ENCODE measurements at places on chromosomes 2 and 18.
A peak's percentile ranks its signal among the peaks of the same experiment; 100 is the strongest.

GRCh38 chr18:26159353-26159752, 25.7 kb downstream of the PSMA8 start:
- DNase-seq = peak; percentile 7

GRCh38 chr18:1865869-1866268, 705.4 kb downstream of the METTL4 start:
- DNase-seq = no peak

- DNase-seq = no peak
Observed at GRCh38 chr18:48835119-48835518, 115.6 kb downstream of the SMAD7 start.

GRCh38 chr2:106197878-106198277, 3.8 kb upstream of the UXS1 start:
- no peak for DNase-seq

- DNase-seq = no peak
Observed at GRCh38 chr2:46230115-46230571, 67.1 kb upstream of the EPAS1 start.

DNA sequence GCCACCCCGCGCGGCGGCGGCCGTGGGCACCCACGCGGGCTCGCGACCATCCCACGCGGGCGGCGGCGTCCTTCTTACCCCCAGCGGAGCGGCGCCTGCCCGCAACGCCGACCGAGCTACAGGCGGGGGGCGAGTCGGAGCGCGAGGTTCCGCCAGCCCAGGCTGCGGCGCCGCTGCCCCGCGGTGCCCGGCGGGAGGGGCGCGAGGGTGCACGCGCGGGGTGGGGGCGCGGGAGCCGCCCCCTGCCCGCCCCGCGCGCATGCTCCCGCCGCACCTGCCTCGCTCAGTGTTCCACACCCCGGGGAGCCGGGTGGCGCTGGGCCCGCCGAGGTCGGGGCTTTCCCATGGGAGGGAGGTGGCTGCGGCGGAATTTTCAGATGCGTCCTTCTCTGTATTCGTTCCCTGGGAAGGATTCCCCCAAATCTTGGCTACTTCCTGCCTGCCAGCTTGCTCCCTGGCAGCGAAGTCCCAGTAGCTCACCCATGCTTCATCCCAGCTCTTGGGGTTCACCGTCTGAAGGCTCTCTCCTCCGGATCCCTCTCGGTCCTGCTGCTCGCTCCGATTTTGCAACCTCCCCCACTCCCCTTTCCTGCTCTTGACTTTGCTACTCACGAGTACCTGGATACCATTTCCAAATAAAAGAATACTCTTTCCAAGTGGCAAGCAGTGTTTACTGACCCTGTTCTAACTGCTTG, at the start of gene L3MBTL4:
Gene L3MBTL4 (minus strand): TSS at position 189 of the 695 bp plus-strand sequence. CDS start 103,286 bp downstream, outside the sequence.
- peak; percentile 13 for DNase-seq

DNA sequence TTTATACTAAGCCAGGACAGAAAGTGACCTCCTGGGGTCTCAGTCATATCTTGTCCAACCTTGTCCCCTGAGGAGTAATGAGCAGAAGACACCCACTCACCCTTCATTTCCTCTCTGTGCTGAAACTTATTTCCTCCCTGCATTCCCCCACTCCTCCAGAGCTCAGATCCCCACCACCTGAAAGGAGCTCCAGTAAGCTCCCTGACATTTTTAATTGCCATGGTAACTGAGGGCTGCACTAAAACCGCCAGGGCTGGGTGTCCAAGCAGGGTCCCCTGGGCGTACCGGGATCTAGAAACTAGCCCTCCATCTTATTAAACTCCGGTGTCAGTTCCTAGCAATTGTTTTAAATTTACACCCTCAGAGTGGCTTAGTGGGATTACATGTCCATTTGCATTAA, 393.3 kb upstream of the HNRNPA3 start:
- no peak for DNase-seq

DNA sequence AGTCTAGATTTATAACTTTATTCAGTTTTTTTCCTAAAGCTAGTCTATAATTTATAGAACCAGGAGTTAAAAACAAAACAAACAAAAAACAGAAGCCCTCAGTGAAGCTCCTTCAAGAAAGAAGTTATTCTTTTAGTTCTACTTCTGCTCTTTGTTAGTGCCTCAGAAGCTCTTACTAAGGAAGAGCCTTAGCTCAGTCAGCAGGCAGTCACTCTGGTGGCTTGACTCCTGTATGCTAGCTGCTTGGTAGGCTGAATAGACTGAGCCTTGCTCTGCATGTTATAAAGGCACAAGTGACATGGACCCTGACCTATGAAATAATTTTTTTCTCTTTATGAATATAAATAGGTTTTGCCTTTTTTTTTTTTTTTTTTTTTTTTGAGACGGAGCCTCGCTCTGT, 24.8 kb downstream of the NCOA1 start:
- no peak for DNase-seq

DNA sequence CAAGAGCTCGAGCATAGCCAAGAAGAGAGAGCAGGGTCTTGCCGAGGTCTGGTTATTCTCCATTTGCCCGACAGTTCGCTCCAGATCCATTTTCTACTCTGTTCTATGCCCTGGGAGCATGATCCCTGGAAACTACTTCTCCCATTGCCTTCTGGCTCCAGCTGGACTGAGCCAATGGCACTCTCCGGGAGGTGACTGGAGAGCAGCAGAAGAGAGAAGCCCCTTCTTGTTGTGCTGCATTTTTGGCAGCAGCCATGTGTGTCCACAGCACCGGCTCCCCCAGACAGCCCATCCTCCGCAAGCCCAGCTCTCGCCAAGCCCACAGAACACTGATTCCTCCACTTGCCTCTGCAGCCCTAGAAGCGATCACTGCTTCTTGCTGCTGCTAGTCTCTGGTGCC, 345.5 kb downstream of the TNS1 start:
- no peak for DNase-seq

DNA sequence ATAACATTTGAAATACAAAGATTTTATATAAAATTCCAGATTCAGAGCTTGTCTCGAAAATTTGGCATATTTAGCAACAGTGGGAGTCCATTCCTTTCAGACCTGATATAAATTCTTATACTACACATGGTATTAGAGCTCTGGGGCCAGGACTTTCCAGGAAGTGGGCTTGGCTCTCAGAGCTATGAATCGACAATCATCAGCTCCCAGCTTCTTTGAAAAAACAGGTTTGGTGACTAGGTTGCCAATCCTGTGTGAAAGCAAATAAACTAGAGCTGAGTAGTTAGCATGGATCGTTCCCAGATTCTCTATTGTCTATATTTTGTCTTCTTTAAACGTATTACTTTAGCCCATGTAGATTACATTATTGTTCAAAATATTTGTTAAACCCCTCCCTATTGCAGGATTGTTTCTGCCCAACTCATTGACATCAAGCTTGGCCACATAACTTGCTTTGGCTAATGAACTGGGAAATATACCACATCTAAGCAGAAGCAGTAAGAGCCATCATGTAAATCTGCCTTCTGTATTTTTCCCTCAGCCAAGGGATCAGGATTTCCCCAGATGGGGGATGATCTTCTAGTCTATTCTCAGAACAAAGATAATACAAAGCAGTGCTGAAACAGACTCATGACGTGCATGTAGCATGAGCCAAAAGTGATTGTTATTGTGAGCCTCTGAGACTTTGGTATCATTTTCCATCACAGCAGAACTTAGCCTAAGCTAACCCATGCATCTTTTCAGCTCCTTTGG, 105.4 kb downstream of the KCNH7 start:
- peak; percentile 8 for DNase-seq

GRCh38 chr2:131037398-131038257, 55.6 kb downstream of the FAM168B start:
- DNase-seq = no peak

- DNase-seq = no peak
Observed at GRCh38 chr2:117686699-117687098, 127.8 kb upstream of the DDX18 start.

DNA sequence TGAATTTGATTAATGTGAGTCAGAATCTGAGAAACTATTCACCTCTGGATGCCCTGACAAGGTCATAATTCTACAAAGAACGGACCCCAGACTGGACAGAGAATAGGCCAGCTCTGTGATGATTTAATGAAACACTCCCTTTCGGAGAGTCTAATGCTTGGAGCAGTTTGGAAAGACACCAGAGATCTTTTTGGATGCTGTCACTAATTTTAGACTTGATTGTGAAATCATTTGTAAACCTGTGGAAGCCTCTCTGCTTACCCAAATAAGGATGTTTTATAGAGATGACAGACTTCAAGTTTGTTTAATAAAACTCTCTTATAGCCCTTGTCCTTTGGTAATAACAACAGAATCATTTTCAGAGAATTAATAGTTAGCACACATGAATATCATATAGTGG, 83.5 kb downstream of the MYL12B start:
- peak; percentile 23 for DNase-seq

DNA sequence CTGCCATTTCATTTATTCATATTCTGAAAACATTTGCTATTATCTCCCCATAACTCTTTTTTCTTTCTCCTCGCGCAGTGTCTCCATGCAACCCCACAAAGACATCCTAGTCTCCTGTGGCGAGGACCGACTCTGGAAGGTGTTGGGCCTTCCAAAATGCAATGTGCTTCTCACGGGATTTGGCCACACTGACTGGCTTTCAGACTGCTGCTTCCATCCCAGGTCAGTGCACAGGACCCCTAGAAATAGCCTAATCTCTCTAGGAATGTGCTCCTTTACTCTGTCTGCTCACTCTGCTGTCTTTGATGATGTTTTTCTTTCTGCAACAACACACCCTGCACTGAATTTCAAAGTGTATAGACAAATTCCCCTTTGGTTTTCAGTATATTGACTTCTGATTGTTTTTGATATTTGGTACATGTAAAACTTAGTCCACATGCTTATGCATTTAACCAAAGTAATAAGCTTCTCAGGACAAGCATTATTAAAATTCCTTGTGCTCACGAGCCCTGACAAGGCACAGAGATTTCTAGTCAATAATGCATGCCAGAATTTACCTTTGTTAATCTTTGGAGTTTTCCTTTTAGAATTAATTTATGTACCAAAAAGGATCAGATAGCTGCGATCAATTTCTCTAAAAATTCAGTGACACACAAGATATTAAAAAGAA, 548.3 kb upstream of the VWC2L start:
- no peak for DNase-seq

DNA sequence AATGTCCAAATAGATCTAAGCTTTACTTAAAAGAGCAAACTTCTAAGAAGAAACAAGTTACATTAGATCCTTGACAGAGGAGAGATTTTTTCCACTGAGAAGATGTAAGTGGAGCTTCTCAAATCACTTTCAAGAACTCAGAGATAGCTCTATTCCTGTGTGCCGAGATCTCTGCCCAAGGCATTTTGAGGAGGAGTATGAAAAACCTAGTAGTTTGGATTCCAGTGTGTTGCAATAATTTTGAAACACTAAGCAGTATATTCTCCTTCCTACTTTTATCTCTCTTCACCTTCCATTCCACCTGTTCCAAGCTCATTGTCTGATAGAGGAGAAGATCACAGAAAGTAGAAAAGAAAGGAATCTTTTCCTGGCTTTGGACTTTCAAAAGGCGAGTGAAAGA, 192.0 kb upstream of the TANK start:
- no peak for DNase-seq

GRCh38 chr2:32862269-32863055, 84.3 kb upstream of the LTBP1 start:
- no peak for DNase-seq

DNA sequence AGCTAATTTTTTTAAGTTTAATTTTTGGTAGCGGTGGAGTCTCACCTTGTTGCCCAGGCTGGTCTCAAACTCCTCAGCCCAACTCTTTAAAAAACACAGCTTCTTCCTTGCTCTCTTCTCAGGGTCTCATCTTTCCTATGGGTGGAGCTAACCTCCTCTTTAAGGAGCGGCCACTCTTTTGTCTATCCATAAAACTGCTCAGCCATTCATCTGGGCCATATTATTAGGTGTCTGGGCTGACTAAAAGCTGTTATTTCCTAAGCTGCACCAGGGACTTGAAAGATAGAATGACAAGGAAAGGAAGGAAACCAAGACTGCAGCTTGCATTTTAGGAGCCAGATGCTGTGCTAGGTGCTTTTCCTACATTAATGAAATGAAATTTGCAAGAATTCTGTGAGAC, 35.8 kb upstream of the THOC1 start:
- DNase-seq = no peak

DNA sequence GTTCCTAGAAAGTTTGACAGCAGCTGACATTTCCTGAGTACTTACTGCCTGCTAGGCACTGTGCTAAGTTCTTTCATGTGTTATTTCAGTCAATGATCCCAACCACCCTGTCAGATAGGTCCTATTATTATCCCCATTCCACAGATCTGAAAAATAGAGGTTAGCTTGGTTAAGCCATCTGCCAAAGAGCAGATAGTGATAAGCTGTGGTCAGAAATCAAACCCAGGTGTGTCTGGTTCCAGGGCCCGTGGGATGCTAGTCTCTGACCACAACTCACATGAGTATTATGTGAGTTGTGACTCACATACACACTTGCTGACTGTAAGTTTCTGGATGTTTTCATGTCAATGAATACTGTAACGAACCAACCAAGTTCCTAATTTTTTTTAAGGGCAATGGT, 132.0 kb upstream of the APCDD1 start:
- DNase-seq = no peak

DNA sequence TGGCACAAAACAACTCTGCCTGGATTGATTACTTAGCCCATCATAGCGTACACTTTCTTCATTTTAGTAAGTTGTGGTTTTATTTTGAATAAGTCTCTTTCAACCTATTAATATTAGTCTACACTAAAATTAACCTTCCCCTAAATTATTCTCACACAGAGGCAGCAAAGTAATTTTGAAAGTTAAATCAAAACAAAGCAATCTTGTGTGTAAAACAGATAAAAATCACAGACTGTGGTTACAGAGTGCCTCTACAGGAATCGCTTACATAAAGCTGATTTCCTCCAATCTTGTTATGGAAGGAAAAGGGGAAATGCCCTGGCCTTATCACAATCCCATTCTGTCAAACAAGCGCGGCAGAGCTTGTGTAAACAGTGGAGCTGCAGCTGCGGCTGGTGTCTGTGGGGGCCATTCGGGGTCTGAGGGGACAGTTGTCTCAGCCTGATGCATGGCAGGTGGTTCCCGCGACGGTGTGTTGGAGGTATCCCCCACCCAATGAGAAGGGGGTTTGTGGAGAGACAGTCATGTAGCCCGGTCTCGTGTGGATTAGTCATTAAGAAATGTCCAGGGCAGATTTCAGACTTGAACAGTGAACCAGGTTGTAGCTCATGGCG, 42.1 kb downstream of the BCL2L11 start:
- DNase-seq = no peak

GRCh38 chr2:106053116-106053515, 141.0 kb downstream of the UXS1 start:
- DNase-seq = peak; percentile 73

GRCh38 chr2:236691799-236692167, 122.2 kb downstream of the ACKR3 start:
- peak; percentile 88 for DNase-seq

- no peak for DNase-seq
Observed at GRCh38 chr18:37160038-37160820, 331.3 kb downstream of the KIAA1328 start.

- DNase-seq = no peak
Observed at GRCh38 chr2:143431316-143431715, 302.1 kb downstream of the ARHGAP15 start.

DNA sequence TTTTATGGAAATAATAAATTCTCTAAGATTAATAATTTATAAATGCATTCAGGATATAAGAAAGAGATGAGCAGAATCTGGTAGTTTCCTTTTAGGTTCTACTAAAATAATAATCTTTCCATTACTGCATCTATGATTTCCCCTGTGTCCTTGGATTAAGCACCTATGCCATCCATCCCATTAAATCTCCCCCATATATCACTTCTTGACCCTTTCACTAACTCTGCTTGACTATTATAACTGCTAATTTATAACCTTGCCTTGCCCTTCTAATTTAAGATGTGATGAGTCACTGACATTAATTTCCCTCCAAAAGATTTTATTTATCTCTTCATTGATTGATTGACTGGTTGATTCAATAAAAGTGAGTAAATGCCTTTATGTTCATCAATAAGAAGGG, 348.3 kb upstream of the LRATD1 start:
- DNase-seq = no peak

GRCh38 chr2:1088192-1088860, 137.7 kb downstream of the SNTG2 start:
- DNase-seq = no peak

All from RWPE1 (cell line).